IMR-90 (cell line): ENCODE measurements at places on chromosomes 2 and 18. TPM values are rescaled to one million over a fixed set of nuclear protein-coding genes. Genes with fewer than 3 reads are reported as not detected.

DNA sequence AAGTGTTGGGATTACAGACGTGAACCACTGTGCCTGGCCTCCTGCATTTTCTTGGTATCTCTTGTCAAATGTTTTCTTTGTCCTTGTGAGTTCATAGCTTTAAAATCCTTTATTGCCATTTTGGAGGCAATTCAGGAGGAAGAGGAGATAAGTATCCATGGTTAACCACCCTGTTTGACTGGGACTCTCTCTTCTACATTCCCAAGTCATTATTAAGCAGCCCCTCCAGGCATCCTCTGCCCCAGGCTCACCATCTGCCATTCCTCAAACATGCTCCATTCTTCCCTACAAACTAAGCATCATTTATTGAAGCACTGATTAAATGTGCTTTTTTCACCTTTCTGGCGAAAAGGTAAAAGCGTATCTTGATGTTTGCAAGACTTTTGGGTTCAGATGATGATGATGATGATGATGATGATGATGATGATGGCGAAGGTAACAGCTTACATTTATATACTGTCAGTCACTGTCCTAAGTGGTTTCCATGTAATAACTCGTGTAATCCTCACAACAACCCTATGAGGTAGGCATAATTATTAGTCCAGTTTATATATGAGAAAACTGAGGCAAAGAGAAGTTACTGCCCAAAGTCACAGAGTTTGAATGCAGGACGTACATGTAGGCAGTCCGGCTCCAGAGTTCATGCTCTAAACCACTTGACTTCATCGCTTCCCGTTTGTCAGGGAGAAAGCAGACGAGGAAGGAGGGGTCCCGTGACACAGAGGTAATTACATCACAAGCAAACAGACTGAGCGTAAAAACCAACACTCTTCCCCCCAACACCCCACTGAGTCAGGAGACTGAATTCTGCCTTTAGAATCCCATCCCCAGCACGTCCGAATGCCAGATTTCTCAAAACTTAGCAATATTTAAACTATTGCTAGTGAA, 69.7 kb upstream of the ACKR3 start:
- DNase-seq = no peak

The DSG1 gene
- polyA plus RNA-seq = not detected in 2 replicates

DNA sequence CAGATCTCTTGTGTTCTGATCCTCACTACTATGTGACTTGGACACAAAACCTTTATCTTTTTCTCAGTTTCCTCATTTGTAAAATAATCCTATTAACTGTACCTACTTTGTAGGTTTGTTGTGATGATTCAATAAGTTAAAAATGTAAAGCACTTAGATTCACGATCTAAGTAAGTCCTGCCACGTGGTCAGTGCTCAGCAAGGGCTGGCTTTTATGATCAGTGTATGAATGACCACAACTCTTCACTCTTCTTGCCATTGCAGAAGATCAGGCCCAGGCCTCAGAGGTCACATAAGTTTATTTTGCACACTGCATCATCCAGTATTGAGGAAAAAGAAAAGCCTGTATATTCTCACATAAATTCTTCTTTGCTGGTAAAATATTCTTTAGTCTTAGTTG, 1192.5 kb upstream of the ACVR2A start:
- DNase-seq = peak; percentile 62

The ARHGAP25 gene
- polyA plus RNA-seq = 0.27 and 0.29 TPM in 2 replicates

DNA sequence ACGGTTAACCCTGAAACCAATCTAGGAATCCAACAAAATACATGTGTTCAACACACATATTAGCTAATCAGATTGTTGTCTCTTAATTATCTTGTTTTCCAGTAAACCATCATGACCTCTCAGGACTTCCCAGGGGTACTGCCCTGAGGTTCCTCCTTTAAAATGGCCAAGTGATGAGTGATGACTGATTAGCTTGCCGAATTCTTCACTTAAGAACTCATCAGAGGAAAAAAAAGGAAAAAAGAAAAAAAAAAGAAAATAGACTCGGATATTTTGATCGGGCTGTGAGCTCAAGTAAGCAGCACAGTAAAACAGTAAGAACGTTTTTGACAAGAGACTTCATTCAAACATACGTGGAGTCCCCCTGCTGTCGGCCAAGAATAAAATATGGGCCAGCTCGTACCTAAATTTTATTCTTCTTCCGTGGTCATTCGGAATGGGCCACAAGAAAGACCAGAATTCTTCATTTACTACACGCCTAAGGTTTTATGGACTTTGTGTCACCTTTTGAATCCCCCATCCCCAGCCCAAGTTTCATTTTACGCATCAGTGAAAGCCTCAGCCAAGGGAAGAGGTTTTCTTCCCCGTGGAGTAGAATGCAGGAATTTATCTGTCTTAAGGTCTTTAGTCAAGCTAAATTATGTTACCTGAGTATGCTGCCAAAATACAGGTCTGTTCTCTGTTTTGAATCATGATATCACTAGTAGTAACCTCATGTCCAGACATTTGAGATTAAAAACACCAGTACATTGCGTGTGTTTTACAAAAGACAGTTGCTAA, 40.5 kb downstream of the COLEC12 start:
- DNase-seq = no peak

DNA sequence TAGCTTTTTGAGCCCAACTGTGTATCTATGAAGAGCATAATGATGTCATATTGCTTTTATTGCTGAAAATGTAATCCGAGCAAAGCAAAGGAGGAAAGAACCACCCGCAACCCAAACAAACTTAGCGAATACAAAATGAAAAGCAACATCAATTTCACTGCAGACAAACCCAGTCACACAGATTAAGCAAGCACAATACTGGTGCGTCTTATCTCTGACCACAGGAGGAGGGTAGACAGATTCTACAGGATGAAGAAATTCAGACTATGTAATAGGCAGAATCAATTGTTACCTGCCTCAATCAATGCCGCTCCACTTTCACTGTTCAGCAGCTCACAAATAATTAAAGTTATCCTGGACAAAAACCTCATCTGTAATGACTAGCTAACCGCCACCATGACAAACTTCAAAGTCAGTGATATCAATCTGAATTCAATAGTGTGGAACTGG, 115.5 kb upstream of the SP3 start:
- no peak for DNase-seq

The TAF1B gene
- polyA plus RNA-seq = 7.2 and 8.4 TPM in 2 replicates

DNA sequence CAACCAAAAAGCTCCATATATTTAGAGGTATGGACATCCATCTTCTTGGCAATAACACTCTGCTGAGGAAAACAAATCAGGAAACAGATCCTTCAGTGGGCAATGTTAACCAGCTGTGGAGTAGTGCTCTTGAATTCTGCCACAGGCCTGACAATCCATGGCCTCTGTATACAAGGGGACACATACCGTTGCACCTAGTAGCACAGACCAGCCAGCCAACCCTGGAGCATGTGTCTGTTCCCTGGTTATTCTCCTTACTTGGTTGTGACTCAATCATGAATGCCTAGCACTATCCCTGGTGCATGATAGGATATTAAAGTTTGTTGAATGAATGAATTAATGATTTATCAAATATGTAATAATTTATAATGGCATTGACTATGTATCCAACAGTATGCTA, 261.4 kb upstream of the MGAT5 start:
- DNase-seq = no peak
